ENCODE measurements at places on chromosomes 13 and 19.

- DNase-seq, result no peak
Measured at GRCh38 chr13:50080203-50080910, 65.1 kb downstream of the KCNRG start.

DNA sequence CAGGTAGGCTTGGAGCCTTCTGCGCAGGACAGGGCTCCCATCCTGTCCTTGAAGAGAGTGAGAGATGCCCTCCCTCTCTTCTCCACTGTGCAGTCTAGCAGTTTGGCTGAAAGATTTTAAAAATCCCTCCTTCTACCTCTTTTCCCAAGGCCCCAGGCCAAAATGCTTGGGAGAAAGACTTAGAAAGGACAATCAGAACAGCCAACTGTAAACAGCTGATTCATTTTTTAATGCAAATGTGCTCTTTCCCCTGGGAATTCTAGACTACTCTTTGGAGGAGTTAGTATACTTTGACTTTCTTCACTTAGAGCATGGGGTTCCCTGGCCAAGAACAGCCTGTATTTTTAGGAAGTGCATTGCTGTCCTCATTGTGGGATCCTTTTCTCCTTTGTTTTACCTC is 398.9 kb downstream of the GPC6 start:
- DNase-seq, result no peak

DNA sequence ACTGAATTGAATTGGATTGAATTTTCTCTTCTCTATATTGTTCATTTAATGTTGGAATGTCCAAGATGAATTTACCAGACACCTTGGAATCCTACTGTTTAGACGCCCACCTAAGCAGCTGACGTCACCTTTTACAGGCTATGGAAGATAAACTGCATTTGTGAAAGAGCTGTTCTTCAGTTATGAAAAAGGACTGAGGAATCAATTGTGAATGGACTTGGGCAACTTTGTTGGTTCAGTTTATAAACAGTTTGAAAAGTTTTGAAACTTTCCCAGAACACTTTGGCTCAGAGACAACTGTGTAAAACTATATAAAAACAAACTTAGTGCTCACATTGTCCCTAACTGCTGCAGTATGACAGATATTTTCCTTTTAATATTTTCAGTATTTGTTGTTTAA is 590.8 kb upstream of the SPRY2 start:
- no peak for DNase-seq

DNA sequence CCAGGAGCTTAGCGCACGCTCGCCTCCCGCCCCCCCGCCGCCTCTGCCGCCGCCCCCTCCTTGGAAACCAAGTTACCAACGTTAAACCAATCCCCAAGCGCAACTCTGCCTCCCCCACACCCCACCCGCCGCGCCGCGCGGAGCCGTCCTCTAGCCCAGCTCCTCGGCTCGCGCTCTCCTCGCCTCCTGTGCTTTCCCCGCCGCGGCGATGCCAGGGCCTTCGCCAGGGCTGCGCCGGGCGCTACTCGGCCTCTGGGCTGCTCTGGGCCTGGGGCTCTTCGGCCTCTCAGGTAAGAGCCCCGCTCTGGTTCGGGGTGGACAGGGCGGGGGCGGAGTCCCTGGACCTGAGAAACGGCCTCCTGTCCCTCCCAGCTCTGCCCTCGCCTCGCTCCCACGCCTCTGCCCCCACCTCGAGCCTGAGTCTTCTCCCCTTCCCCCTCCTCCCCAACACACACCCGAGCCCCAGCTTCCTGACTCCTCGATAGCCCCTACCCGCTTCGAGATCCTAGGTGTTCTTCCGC is at the start of gene ICAM5:
ICAM5 (plus strand) TSS at position 117 of the 521 bp plus-strand sequence; CDS start at position 209, 92 bp downstream.
- no peak for DNase-seq

DNA sequence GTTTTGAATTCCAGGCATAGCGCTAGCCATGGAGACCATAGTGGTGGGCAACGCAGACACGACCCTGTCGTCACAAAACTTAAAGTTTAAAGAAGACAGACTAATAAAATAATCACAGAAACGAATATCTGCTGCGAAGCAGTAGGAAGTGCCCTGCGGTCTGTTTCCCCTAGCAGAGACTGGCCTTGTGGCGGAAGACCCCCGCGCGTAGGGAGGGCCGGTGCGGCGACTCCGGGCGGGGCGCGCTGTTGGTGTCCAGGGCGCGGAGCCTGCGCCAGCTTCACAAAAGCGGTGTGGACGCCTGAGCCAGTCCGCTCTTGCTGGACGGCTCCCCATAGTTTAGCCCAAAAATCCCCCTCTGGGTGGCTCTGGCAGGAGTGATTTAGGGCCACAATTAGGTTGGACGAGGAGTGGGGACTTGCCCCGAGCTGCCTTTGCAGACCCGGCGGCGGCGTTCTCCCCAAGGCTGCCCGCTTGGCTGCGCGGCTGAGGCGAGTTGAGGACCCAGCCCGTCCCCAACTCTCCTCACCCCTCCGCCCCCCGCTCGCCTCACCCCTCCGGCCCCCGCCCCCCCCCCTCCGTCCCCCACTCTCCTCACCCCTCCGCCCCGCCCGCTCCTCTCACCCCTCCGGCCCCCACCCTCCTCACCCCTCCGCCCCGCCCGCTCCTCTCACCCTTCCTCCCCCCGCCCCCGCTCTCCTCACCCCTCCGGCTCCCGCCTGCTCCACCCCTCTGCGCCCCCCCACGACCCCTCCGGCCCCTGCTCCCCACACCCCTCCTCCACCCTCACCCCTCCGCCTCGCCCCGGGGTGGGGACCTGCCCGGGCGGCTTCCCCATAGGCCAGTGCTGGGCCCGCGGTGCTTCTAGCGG is 14.2 kb upstream of the LATS2 start:
- peak; percentile 76 for DNase-seq

All from WTC11 (cell line).